Breast epithelium (tissue), 4 donors: ENCODE measurements at places on chromosomes 4 and X.
A peak's percentile ranks its signal among the peaks of the same experiment; 100 is the strongest.

DNA sequence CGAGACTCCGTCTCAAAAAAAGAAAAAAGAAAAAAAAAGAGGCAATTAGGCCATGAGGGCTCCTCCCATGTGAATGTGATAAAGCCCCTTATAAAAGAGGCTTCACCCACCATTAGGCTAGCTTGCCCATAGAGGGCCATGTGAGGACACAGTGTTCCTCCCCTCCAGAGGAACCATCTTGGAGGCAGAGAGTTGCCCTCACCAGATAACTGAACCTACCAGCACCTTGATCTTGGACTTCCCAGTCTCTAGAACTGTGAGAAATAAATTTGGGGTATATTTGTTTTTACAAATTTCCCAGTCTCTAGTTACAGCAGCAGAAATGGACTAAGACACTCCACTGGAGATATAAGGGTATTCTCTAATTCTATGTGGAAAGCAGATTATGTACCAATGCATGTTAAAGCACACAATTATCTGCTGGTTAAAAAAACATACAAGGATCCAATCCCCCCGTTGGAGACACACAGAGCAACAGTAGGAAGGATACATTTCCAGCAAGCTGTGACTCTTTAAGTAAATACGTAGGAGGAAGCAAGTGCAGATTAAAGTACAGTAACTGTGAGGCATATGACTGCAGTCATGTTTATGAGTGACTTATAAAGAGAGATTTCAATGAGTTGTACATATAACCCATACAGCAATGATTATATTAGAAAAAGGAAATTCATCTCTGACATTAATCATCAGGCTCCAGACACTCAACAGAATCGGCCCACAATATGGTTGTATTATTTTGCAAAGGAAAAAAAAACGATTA, 21.4 kb downstream of the SH3RF1 start:
- no peaks in the 10 kb centered on the region for H3K27me3 ChIP-seq
- H3K4me3 ChIP-seq: no peak overlapping the region
- H3K4me1 ChIP-seq: peaks cover 3% of the 10 kb centered on the region

DNA sequence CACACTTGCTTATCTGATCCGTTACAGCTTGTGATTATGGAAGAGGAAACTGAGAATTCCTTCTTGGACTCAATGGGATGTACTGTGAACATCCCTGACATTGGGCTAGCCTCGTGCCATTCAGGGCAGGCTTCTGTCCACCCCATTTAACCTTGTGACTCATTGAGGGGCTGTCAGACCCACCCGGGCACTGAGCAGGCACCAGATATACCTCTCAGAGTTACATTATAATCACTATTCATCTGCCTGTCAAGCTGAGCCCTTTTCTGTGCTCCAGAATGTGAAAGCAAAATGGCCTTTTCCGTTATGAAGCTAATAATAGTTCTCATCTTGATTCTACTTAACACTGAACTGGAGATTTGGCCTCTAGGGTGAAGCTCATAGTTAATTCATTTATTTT, 170.6 kb upstream of the SCML1 start:
- H3K27me3 ChIP-seq: peaks cover 25% of the 10 kb centered on the region
- H3K4me1 ChIP-seq: no peaks in the 10 kb centered on the region
- DNase-seq: no peak
- no peak overlapping the region for H3K4me3 ChIP-seq
- H3K27ac ChIP-seq: no peak overlapping the region

GRCh38 chr4:7653510-7654369, 219.0 kb upstream of the PSAPL1 start:
- H3K36me3 ChIP-seq: no peaks in the 10 kb centered on the region
- no peaks in the 10 kb centered on the region for H3K4me1 ChIP-seq
- H3K27ac ChIP-seq: no peak overlapping the region
- no peak for DNase-seq

- H3K4me1 ChIP-seq: no peaks in the 10 kb centered on the region
- no peaks in the 10 kb centered on the region for H3K27me3 ChIP-seq
- H3K36me3 ChIP-seq: no peaks in the 10 kb centered on the region
- H3K27ac ChIP-seq: no peak overlapping the region
Observed at GRCh38 chr4:109052821-109053220, 249.6 kb downstream of the COL25A1 start.

DNA sequence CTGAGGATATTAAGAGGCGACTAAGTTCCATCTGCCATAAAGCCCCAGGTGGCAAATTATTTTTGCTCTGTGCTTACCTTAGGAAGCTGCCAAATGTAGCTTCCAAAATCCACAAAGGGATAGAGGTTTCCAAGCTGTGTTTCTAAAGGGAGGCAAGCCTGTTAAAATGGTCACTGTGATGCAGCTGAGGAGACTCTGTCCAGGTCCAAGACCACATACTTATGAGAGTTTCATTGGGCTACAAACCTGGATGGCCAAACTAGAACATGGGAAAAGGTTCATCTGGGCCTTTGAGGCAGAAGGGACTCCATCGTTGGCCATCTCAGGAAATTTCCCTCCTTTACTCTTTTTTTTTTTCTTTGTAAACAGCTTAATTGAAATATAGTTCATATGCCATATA, 306.9 kb upstream of the FGF13 start:
- no peaks in the 10 kb centered on the region for H3K27me3 ChIP-seq
- H3K36me3 ChIP-seq: no peaks in the 10 kb centered on the region
- DNase-seq: no peak
- no peak overlapping the region for H3K27ac ChIP-seq

DNA sequence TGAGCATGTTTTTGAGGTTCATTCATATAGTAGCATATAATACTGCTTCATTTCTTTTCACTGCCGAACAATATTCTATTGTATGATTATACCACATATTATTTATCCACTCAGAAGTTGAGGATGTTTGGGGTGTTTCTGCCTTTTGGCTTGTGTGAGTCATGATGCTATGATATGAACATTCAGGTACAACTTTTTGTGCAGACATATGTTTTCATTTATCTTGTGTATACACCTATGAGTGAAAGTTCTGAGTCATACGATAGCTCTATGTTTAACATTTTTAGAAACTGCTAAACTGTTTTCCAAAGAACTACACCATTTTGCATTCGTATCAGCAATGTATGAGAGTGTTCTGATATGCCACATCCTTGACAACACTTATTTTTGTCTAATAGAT, 57.7 kb downstream of the SHROOM4 start:
- peaks cover 7% of the 10 kb centered on the region for H3K27me3 ChIP-seq
- no peak overlapping the region for H3K27ac ChIP-seq
- no peaks in the 10 kb centered on the region for H3K4me1 ChIP-seq
- no peak for DNase-seq
- no peaks in the 10 kb centered on the region for H3K36me3 ChIP-seq

- H3K27ac ChIP-seq: no peak overlapping the region
- H3K4me3 ChIP-seq: no peak overlapping the region
- H3K4me1 ChIP-seq: no peaks in the 10 kb centered on the region
- peaks cover under 1% of the 10 kb centered on the region for H3K36me3 ChIP-seq
- no peak for DNase-seq
- H3K27me3 ChIP-seq: peaks cover 13% of the 10 kb centered on the region
Observed at GRCh38 chrX:47564438-47565085, 3.6 kb downstream of the ARAF start.

DNA sequence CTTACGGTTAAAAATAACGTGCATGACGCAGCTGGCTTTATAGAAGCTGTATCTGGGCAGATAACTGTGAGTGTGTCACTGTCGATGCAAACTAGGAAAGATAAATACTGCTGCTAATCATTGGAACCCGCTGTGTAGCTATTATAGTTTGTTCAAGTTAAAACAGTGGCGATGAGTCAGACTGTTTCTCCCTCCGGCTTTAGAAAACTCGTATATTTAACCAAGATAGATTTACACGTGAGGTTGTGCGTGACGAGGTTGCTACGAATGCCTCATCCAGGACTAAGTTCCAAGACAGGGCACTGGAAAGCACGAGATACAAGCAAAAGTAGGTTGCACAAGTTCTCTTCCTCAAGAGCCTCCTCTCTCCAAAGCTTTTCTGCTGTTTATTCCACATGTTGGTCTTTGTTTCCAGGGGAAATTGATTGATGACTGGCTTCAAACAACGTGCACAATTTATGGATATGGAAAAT, 270.7 kb downstream of the FBXW7 start:
- no peaks in the 10 kb centered on the region for H3K36me3 ChIP-seq
- no peak overlapping the region for H3K4me3 ChIP-seq
- H3K4me1 ChIP-seq: no peaks in the 10 kb centered on the region

DNA sequence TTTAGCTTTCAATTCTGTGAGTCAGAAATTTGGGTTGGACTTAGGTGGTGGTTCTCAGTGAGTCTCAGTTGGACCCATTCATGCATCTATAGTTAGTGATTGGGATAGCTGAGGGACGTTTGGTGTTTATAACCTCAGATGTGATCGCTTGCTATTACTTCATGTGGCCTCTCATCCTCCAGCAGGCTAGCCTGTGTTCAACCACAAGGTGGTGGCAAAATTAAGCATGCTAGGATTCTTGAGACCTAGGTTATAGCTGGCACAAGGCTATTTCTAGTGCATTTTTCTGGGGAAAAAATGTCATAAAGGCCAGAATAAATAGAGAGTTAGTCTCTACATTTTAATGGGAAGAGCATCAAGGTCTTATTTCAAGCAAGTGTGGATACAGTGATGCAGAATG, 10.9 kb upstream of the GRPR start:
- DNase-seq: no peak
- no peaks in the 10 kb centered on the region for H3K4me1 ChIP-seq
- H3K27me3 ChIP-seq: peaks cover 34% of the 10 kb centered on the region

GRCh38 chrX:10841579-10841978, 221.2 kb upstream of the MID1 start:
- no peaks in the 10 kb centered on the region for H3K27me3 ChIP-seq
- no peaks in the 10 kb centered on the region for H3K36me3 ChIP-seq
- H3K4me3 ChIP-seq: no peak overlapping the region
- no peak overlapping the region for H3K27ac ChIP-seq
- H3K4me1 ChIP-seq: no peaks in the 10 kb centered on the region

GRCh38 chr4:3009422-3009821, 46.1 kb downstream of the GRK4 start:
- no peak for DNase-seq
- no peaks in the 10 kb centered on the region for H3K4me1 ChIP-seq
- H3K36me3 ChIP-seq: no peaks in the 10 kb centered on the region
- no peaks in the 10 kb centered on the region for H3K27me3 ChIP-seq
- H3K27ac ChIP-seq: peak overlapping the region; percentile 71

- no peaks in the 10 kb centered on the region for H3K4me1 ChIP-seq
- H3K27me3 ChIP-seq: no peaks in the 10 kb centered on the region
- H3K36me3 ChIP-seq: no peaks in the 10 kb centered on the region
- no peak overlapping the region for H3K4me3 ChIP-seq
- DNase-seq: no peak
Observed at GRCh38 chrX:85851418-85851817, 195.9 kb downstream of the CHM start.

DNA sequence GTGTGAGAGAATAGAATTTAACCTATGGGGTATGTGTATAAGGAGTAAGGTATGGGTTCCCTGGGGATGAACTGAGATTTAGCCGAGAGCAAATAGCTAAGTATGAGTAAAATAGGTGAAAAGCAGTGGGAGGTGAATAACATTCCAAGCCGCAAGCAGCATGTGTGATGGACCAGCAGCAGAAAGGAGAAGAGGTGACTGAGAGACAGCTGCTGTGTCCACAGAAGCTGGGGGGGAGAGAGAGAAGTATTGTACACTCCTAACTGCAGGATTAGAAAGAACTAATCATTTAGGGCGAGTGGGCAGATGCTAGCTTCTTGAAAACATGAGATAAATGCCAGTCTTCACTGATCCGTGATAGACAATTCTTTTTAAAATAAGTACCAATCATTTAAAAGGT, 296.0 kb downstream of the KLHL4 start:
- no peak overlapping the region for H3K4me3 ChIP-seq
- no peak overlapping the region for H3K27ac ChIP-seq
- no peaks in the 10 kb centered on the region for H3K36me3 ChIP-seq
- H3K4me1 ChIP-seq: no peaks in the 10 kb centered on the region
- H3K27me3 ChIP-seq: peaks cover 11% of the 10 kb centered on the region
- DNase-seq: no peak

GRCh38 chrX:44954562-44954961, 81.6 kb downstream of the KDM6A start:
- no peak overlapping the region for H3K4me3 ChIP-seq
- no peaks in the 10 kb centered on the region for H3K4me1 ChIP-seq
- DNase-seq: no peak
- H3K27me3 ChIP-seq: no peaks in the 10 kb centered on the region
